Stimulated activated CD8-positive, alpha-beta memory T cell treated with anti-CD3 and anti-CD28 coated beads, Interleukin-4, amount 100 ng/mL, for 1 hour (primary cell): ENCODE measurements at places on chromosomes 5 and 9.

DNA sequence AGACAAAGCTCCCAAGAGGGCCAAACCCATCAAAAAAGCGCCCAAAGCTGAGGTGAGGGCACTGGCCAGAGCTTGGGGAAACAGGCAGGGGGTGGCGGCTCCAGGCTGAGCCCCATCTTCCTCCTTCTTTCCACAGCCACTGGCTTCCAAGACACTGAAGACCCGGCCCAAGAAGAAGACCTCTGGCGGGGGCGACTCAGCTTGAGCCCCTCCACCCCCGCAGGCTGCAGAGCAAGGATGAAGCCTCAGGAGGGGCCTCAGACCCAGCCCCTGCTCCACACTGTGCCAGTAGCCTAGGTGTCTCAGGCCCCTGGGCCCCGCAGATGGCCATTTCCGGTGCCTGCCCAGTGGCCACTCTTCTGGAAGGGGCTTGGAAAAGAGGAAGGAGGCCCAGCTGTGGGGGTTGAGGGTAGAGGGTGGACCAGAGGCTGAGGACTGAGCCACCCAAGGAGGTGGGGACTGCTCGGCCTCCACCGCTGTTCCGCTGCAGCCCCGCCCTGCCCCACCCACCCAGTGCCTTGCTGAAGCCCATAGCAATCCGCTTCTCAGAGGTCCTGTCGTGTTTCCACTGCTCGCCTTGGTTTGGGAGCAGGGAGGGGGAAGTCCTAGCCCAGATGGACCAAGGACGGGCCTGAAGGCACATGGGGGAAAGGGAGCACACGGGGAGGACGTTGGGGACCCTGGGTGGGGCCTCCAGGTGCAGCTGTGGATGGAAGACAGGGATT, 6.9 kb downstream of the REEP2 start:
- no peak for DNase-seq

GRCh38 chr9:92558612-92559374, 23.0 kb upstream of the ECM2 start:
- DNase-seq, result no peak

GRCh38 chr9:74379718-74380117, 117.4 kb upstream of the RORB start:
- DNase-seq, result no peak

- DNase-seq, result no peak
These were observed 8.4 kb upstream of the URM1 start for GRCh38 chr9:128362774-128363173.

DNA sequence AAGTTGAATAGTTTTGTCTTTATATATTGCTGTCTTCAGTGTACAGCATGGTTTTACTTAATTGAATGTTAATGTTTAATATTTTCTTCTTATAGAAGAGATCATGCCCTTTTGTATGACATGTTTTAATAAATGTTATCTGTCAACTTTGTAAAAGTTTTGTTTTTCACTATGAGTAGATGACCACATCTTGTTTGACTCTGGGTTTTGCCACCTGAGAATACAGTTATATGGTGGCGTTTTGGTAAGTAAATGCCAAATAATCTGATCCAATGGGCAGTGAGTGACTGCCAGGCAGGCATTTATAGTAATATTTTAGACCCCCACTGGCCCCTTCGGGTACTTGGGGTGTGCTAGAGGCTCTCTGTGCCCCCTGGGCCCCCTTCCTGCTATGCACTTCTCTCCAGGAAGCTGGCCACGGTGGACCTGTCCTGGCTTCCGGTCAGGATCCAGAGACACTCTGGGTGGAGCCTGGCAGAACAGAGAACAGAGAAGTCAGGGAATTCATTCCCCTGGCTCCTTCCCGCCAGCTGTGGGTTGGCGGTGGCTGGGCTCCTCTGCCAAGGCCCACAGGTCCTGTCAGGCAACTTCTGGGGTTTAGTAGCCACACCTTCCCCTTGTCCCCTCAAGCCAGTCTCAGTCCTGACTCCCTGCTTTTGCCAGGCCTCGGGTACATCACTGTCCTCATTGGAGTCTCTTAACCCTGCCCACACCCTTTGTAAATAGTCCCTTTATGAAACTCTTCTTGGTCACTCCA, 22.2 kb upstream of the ZBTB34 start:
- DNase-seq, result no peak

DNA sequence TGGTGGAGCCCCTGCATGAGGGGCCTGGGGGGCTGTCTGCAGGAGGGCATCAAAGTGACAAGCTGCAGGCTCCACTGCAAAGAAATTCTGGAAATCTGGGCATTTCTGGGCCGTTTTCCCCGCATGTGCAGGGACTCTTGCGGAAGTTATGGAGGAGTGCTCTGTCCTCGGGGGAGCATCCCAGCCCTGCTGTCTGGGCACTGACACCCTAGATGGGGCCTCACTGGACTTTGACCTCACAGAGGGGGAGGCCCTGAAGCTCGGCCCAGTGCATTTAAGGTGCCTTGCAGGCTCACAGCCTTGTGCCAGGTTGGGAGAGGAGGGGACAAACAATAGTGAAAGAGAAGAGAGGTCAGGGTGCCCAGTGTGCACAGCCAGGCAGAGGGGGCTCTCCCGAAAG, 35.4 kb downstream of the LHX3 start:
- no peak for DNase-seq

DNA sequence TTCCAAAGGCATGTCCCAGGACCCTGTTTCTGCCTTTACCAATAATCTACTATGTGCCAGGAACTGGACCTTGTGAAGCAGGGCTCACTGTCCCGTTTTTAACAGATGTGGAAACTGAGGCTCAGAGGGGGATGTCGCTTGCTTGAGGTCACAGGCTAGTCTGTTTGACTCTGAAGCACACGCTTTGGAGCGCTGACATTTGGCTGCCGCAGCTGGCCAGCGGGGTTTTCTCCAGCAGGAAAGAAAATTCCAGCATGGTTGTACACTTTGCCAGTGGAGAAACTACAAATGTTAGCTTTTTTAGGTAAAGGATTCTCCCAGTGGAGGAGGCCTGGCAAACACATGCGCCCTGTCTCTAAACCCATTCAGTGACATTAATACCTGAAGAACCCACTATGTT, 50.5 kb downstream of the SH3PXD2B start:
- no peak for DNase-seq

DNA sequence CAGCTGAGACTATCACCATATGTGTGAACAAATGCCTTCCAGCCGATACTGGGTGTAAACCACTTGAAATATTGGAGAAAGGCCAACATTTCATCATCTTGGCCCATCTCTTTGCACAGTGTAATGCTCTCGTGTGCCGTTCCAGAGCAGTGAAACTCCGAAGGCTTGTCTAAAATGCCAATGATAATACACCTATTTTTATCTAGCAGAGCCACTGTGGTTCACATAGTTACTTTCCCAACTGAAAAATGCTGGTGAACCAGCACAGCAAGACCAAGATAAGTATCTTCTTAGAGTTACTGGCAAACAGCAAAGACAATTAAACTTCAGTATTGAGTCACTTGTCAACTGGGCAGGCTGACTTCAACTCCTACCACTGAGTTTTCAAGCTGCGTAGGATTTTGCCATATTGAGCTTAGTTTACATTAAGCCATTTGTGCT, 379.9 kb upstream of the ACTBL2 start:
- DNase-seq, result no peak

DNA sequence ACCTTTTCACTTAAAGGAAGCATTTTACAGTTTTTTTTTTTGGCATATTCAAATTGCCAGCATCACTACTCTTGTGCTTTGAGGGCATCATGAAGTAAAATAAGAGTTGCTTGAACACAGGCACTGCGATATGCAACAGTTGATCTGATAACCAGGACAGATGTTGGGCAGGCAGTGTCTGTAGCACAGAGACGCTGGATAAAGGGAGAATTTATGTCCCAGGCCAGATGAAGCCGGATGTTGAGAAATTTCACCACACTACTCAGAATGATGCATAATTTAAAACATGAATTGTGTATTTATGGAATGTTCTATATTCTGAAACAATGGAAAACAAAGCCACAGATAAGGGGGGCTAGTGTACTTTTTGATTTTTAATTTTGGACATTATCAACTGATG, 71.4 kb downstream of the SLC12A2 start:
- no peak for DNase-seq

DNA sequence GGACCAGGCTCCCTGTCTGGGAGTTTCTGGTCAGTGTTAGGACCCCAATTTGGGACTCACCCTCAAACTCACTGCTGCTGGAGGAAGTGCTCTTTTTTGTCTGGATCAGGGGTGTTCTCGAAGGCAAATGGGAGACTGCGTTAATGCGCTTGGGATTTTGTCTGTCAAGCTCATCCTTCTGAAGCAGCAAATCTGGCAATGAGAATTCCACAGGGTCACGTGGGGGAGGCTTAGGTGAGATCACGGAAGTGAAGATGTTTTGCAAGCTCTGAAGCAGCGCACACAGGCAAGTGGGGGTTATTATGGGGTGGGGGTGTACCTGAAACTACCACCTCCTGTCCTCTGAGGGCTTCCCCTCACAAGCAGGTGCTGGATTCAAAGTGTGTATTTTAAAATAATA, 10.5 kb upstream of the TEX53 start:
- no peak for DNase-seq

DNA sequence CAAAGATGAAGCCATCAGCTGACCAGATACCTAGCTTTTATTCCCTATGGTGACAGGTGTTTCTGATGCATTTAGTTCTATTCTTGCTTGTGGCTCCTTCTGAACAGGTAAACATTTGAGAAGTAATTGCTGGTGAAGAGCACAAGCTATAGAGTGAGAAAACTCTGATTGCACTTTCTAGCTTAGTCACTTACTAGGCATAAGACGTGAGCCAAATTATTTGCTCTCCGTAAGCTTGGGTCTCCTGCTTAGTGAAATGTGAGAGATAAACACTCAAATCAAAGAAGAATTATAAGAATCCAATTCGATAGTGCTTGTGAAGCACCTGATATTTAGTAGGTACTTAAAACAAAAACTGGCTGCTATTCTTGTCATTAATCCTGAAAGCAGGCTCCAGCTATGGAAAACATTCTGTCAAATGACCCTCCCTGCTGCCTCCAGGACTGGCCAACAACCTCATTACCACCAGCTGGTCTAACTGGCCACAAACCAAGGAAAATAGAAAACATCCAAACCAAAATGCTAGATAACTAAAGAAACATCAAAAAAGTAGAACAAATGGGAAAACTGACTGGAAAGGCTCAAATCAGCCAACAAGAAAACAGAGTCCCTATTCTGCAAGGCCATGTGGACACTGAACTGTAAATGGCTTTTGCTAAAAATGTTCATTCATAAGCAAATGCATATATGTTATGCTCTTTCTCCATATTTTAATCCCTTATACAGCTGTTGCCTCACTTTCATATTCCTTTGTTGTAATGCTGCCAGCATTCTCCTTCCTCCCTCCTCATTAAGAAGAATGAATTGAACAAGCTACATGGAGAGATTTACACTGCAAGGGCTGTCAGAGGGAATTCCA, 616.1 kb downstream of the DTWD2 start:
- DNase-seq, result no peak

- DNase-seq, result no peak
These were observed 193.1 kb downstream of the SLC12A2 start for GRCh38 chr5:128276537-128277216.

DNA sequence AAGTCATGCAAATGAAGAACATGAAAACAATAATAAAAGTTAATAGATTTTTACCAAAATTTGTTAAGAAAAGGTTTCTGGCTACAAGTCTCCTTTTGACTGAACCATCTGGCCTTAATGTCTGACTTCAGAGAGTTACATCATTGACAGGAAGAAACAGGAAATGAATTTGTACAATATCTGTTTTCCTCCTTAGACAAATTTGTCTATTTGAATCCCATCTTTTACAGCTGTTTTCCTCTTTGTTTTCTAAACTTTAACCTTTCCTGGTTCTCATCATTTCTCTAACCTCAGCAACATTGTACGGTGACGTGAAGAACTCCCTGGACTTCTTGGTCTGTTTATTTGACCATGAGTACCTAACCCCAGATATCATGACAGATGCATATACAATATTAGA, 567.5 kb upstream of the RIOK2 start:
- no peak for DNase-seq

DNA sequence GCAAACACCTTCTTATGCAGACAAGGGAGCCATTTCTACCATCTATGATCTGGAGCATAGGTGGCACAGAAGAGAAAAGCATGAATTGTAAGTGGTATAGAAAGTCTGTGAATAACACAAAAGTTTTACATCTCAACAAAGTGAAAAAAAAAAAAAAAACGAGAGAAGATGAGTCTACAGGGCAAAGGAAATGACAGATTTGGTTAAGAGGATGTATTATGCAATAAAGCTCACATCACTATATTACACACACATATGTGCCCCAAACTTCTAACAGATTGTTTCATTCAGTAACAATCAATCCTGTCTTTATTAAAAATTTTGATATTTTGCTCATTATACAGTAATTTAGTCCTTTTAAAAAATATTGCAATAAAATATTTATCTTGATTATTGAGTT, 49.8 kb downstream of the CERT1 start:
- no peak for DNase-seq

GRCh38 chr5:165834891-165835290, 2329.5 kb downstream of the MAT2B start:
- no peak for DNase-seq

DNA sequence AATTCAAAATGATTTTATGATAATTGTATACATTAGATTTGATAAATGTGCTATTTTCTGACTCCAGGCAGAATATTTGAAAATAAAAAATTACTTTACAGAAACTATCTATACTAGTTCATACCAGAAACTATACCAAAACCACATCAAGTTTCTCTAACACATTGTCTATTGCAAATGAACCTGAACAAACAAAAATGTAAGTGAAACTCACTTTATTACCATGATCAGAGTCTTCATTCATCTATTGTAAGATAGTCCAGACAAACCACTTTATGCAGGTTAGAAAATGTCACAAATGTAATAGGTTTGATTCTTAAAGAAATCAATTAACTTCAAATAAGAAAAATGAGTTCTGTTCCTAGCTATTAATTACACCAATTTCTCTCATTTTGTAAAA, 99.4 kb downstream of the OXCT1 start:
- no peak for DNase-seq
